ENCODE measurements at places on chromosomes 1 and 21.

DNA sequence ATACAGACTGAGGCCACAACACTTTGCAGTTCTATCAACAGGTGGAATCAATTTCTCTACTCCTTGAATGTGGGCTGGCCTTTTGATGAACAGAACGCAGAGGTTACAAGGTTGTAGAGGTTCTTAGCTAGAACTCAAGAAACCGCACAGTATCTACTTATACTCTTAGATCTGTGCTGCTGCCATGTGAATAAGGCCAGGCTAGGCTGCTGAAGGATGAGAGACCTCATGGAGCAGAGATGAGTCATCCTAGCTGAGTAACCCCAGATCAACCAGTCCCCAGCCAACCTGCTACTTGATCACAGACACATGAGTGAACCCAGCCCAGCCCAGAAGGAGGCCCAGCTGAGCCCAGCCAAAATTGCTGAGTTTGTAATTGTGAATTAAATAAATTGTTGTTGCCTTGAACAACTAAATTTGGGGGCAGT is 35.3 kb upstream of the BCAR3 start:
- no peak overlapping the region for H3K4me3 ChIP-seq
- no peak for DNase-seq
- no peaks in the 10 kb centered on the region for H3K27me3 ChIP-seq

DNA sequence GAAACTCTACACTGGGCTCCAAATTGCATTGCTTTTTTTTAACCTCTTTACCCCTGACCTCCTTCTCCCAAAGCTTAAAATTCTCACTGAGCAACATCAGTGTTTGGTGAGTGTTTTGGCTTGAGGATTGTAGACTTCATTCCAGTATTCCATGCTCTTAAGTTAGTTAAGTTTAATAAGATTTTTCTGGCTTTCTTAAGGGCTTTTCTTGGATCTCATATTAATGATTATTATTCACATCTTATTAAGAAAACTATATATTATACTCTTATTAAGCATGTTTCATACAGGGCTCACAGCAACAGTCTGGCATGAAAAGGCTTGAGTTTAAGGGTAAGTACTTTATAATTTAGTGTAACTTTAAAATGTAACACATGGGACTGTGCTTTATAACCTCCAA is 141.8 kb downstream of the DISP1 start:
- no peaks in the 10 kb centered on the region for H3K27me3 ChIP-seq
- DNase-seq: no peak
- no peak overlapping the region for H3K4me3 ChIP-seq

DNA sequence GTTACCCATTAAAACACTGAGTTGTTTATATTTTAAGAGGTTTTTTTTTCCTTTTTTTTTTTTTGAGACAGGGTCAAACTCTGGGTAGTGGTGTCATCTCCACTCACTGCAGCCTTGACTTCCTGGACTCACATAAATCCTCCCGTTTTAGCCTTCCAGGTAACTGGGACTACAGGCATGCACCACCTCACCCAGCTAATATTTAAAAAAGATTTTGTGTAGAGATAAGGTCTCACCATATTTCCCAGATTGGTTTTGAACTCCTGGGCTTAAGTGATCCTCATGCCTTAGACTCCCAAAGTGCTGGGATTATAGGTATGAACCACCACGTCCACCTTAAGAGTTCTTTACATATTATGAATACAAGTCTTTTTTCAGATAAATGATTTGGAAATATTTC is 146.5 kb downstream of the COQ8A start:
- H3K4me1 ChIP-seq: no peaks in the 10 kb centered on the region
- H3K36me3 ChIP-seq: no peaks in the 10 kb centered on the region
- no peak overlapping the region for H3K4me3 ChIP-seq
- H3K27me3 ChIP-seq: no peaks in the 10 kb centered on the region
- no peak overlapping the region for H3K27ac ChIP-seq

DNA sequence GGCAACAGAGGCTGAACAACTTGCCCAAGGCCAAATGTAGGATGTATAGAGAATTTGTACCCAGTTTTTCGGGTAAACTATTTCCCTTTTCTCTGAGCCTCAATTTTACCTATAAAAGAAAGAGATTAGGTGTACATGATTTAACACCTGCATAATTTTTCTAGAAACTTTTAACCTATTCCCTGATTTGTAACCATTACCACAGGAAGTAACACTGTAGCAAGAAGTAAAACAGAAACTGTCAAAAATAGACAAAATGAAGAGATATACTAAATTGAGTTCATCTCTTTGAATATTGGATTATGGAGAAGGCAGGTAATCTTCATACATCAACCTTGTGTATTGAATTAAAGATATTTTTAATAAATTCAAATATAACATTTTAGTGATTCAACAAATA is 136.2 kb downstream of the ZC3H11B start:
- no peak for DNase-seq
- no peaks in the 10 kb centered on the region for H3K27me3 ChIP-seq
- H3K4me1 ChIP-seq: no peaks in the 10 kb centered on the region
- no peak overlapping the region for H3K27ac ChIP-seq

DNA sequence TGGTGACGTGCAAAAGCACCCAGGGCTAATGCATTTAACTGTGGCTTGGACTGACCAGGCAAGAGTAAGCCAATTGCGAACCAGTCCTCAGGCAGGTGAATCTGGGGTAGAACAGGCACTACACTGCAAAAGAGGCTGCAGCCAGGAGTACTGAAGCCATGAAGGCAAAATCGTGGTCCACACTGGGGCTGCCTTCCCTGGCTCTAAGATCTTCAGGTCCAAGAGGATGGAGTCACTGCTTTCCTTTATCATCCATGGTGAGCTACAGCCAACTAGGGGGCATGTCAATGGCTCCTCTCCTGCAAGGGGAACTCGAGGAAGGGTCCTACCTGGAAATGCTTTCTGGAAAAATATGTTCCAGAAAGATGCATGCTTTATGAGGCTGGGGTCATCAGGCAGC is 100.6 kb upstream of the AJAP1 start:
- peaks cover 4% of the 10 kb centered on the region for H3K27me3 ChIP-seq
- H3K27ac ChIP-seq: no peak overlapping the region
- DNase-seq: no peak
- no peak overlapping the region for H3K4me3 ChIP-seq

DNA sequence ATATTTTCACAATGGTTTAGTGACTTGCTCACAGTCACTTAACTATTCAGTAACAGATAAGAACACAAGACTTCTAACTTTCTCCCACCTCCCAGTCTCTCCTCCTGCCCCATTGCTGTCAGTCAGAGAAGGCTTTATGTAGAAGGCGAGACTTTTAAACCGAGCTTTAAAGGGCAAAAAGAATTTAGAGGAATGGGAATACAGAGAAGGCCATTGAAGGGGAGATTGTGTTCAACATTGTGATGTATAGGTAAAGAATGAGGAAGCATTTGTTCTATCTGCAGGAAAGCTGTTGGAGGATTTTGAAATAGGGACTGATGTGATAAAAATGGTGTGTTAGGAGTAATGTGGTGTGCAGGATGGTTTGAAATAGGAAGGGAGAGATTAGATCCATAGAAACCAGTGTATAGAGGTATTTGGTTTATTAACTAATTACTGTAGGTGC is 7.3 kb downstream of the POU2F1 start:
- H3K36me3 ChIP-seq: no peaks in the 10 kb centered on the region
- no peaks in the 10 kb centered on the region for H3K27me3 ChIP-seq
- no peak overlapping the region for H3K4me3 ChIP-seq
- peaks cover 8% of the 10 kb centered on the region for H3K4me1 ChIP-seq
- DNase-seq: no peak

DNA sequence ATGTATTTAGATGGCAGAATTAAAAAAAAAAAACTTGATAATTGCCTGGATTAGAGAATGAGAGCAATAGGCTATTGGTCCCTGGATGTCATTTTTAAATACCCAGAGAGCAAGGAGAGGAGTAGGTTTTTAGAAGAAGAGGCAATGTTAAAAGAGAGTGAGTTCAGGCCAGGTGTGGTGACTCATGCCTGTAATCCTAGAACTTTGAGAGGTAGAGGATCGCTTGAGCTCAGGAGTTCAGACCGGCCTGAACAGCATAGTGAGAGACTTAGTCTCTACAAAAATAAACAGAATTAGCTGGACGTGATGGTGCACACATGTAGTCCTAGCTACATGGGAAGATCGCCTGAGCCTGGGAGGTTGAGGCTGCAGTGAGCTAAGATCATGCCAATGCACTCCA is 15.9 kb upstream of the MUTYH start:
- no peaks in the 10 kb centered on the region for H3K27me3 ChIP-seq
- no peak overlapping the region for H3K4me3 ChIP-seq
- DNase-seq: no peak
- no peaks in the 10 kb centered on the region for H3K4me1 ChIP-seq
- H3K27ac ChIP-seq: no peak overlapping the region

DNA sequence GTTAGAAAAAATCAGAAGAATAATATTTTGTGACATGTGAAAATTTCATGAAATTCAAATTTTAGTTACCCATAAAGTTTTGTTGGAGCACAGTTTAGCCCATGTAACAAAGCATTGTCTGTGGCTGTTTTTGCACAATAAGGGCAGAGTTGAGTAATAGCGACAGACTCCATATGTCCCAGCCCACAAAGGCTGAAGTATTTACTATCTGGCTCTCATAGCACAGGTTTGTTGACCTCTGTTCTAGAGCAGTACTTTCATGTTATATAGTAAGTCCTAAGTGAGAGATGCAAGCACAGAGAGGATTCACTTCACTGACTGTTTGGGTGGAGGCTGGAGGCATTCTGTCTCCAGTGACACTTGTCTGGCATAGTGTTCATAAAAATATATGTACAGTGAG is 6.8 kb downstream of the LAMC1 start:
- H3K27me3 ChIP-seq: peaks cover 13% of the 10 kb centered on the region
- peaks cover 5% of the 10 kb centered on the region for H3K4me1 ChIP-seq
- H3K27ac ChIP-seq: no peak overlapping the region
- H3K36me3 ChIP-seq: no peaks in the 10 kb centered on the region

DNA sequence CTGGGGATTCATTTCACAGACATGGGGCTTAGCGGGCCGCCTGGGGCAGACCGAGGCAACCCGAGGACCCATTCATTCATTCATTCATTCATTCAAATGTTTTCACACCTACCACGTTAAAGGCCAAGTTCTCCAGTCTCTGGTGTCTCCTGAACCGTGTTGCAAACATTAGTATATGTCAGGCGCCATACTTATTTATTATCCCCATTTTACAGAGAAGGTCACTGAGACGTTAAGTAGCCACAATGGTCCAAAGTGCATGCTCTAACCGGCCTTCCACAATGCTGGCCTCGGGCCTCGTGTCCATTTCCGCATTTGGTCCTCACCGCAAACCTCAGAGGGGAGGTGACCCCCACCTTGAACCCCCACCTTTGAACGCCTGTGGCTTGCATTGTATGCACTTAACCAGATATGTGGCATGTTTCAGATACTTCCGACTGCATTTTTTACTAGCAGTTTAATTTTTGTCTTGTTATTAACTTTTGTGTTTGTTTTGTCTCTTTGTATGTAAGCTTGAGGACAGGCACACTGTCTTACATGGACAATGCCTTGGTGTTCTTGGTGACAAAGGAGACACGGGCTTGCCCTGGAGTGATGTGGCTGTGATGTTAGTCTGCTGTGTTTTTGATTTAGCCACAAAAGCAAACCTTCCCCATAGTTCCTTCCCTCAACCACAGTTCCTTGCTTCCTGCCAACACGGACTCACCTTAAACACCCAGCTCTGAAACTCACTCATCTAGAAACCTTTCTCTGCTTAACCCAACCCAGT is 1.2 kb upstream of the IFFO2 start:
- no peak overlapping the region for H3K27ac ChIP-seq
- DNase-seq: no peak
- H3K4me1 ChIP-seq: peaks cover 31% of the 10 kb centered on the region
- no peaks in the 10 kb centered on the region for H3K36me3 ChIP-seq
- H3K4me3 ChIP-seq: peak overlapping the region; percentile 63
- H3K27me3 ChIP-seq: peaks cover 5% of the 10 kb centered on the region

DNA sequence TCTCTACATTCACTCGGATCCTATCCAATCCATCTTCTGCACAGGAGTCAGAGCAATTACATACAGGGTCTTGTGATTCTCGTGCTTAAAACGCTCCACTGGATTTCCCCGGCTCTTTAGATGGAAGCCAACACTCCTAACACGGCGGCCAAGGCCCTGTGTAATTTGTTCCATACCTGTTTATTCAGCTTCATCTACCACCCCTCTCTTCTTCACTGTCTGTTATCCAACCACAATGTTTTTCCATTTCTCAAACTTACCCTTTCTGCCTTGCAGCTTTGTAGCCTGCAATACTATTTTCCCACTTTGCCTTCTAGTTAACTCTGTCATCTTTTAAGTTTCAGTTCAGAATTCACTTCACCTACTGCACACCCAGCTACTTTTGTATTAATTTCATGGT is 249.6 kb upstream of the USP25 start:
- no peak for DNase-seq
- peaks cover 9% of the 10 kb centered on the region for H3K4me1 ChIP-seq
- no peaks in the 10 kb centered on the region for H3K27me3 ChIP-seq

GRCh38 chr1:13510499-13510898 is 3.3 kb downstream of the LRRC38 start:
- DNase-seq: no peak
- no peak overlapping the region for H3K4me3 ChIP-seq

DNA sequence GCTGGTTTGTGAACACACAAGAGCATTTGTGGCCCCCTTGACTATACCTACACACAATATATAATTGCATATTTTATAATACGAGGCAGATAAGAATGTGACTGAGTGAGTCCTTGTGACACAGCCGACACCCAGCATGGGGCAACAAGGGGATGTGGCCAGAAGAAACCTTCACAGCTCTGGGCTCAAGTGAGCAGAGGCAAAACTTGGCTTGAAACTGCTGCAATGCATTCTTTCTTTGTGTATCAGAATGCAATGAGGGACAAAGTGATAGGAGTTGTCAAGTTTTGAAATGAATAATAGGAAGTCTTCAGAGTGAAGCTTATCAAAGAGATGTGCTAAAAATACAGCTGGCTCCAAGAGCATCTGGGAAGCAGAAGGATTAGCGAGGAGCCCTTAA is 124.0 kb upstream of the C8B start:
- DNase-seq: no peak
- no peaks in the 10 kb centered on the region for H3K4me1 ChIP-seq
- H3K4me3 ChIP-seq: no peak overlapping the region
- H3K27ac ChIP-seq: no peak overlapping the region

DNA sequence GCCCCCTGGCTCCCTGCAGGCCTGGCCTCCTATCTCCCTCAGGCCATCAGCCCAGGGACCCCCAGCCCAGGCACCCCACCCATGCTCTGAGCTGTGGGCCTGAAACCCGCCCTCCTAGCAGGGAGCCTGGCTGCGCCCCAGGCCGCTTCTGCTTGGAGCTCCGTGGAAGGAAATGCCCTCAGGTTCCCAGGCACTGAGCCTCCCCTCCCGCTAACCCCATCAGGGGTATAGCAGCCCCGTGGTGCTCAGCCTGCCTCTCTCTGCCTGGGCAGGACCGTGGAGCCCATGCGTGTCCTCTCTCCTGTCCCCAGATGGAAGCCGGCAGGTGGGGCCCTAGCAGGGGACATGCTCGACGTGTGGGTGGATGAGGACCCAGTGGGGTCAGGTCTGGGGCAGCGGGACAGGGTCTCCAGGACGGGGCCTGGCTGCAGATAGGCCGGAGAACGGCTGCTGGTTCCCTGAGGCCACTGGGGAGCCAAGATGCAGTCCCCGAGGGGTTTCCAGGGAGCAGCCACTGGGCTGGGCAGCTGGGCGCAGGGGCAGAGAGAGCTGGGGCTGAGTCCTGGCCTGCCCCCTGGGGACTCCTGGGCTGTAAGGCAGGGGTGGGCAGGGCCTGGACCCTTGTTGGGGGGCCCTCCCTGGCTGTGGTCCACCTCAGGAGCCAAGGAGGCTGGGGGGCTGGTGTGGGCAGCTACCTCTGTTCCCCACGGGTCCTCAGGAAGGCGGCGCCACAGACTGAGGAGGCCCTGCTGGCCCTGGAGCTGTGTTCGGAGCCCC is 75.5 kb downstream of the MORN1 start:
- peak overlapping the region; percentile 58 for H3K4me3 ChIP-seq
- H3K4me1 ChIP-seq: peaks cover 26% of the 10 kb centered on the region
- H3K36me3 ChIP-seq: no peaks in the 10 kb centered on the region
- H3K27ac ChIP-seq: peak overlapping the region; percentile 81
- peak; percentile 14 for DNase-seq
- H3K27me3 ChIP-seq: no peaks in the 10 kb centered on the region

All from T-cell (primary cell).